AG04450 (cell line): ENCODE measurements at places on chromosomes 5 and 9.

GRCh38 chr9:103837940-103838339 is 256.2 kb upstream of the SMC2 start:
- DNase-seq, result no peak

DNA sequence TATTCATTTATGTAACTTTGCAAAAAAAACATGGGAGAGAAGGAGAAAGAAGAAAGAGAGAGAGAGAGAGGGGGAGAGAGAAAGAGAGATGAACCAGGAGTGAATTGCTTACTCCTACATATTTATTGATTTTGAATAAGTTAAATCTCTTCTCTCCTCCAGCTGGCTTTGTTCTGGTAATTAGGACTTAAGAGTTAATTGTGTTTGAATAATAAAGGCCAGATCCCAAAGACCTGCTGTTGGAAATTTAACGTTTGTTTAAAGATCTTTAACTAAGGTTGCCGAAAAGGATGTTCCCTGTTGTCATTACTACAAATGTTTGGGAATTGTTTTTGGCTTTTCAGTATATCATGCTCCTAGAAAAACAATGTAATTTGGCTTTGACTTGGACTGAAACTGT is 473.0 kb downstream of the TUSC1 start:
- no peak for DNase-seq

DNA sequence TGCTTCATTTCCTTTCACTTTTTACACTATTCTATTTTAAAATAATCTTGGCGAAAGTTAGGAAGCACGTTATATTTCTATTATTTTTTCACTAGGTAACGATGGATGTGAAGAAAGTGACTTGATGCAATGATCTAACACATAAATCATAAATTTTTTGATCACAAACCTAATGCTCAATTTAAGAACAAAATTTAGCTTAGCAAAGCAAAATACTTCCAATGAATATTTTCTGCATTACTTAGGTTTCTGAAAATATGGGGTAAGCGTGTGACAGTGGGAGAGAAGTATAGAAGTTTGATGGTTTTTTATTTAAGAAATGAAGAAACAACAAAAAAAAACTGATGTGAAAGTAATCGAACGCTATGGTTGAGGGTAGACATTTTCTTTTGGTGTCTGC is 1528.7 kb upstream of the CDH9 start:
- DNase-seq, result no peak

GRCh38 chr5:55230086-55230629 is 3.0 kb upstream of the MCIDAS start:
- no peak for DNase-seq

DNA sequence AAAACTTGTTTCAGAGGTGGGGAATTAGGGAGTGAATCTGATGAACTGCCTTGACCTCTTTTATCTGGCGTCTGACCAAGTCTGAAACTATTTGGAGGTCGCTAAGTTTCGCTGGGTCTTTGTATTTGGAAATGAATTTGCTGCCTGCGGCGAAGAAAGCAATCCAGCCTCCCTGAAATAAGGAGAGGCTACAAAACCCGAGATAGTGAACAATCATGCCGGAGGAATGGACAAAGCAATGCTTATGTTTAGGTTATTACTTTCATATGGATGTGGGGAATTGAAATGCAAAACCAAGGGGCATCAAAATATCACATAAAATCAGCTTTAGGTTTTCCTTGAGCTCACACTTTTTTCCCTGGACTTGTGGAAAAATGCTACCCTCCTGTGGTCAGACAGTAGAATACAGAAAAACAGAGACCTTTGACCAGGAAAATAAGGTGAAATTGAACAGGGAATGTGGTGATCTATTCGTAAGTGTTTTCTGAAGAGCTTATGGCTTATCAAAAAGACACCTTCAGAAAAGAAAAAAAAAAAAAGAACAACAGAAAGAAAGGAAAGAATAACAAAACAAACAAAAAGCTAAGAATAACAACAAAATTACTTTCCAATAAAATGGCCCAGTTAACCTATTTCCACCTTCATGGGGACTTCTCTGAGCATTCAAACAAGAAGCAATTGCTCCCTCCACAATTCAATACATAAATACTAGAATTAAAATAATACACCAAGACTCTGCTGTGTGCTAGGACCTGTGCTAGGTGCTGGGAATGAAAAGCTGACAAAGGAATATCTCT is 68.6 kb upstream of the DPYSL3 start:
- no peak for DNase-seq

GRCh38 chr5:159058716-159059636 is 40.7 kb downstream of the EBF1 start:
- DNase-seq, result no peak

- no peak for DNase-seq
Measured at GRCh38 chr5:98258939-98259338, 514.5 kb upstream of the RGMB start.

DNA sequence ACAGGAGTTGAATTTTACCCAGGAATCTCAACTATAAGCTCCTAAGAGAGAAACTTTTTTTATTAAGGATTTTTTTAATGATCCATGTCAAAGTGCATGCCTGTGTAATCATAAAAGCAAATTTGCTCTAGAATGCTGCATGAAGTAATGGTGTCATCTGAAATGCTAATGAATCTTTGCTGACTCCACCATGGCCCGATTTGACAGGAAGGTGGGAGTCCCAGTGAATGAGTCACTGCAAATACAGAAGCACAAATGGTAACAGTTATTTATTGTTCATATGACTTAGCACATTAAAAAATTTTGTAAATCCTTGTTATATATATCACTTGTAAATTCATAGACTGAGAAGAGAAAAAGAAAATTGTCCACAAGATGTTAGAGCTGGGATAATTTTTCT is 341.3 kb downstream of the RASEF start:
- DNase-seq, result no peak

GRCh38 chr9:121667890-121668289 is 16.5 kb downstream of the DAB2IP start:
- DNase-seq, result no peak

- DNase-seq, result no peak
Measured at GRCh38 chr9:130988905-130989304, 20.1 kb upstream of the LAMC3 start.

- no peak for DNase-seq
Measured at GRCh38 chr5:42811591-42812446, at the start of gene SELENOP. SELENOP (minus strand) TSS chr5:42811892; CDS start chr5:42808353, 3,539 bp downstream.

DNA sequence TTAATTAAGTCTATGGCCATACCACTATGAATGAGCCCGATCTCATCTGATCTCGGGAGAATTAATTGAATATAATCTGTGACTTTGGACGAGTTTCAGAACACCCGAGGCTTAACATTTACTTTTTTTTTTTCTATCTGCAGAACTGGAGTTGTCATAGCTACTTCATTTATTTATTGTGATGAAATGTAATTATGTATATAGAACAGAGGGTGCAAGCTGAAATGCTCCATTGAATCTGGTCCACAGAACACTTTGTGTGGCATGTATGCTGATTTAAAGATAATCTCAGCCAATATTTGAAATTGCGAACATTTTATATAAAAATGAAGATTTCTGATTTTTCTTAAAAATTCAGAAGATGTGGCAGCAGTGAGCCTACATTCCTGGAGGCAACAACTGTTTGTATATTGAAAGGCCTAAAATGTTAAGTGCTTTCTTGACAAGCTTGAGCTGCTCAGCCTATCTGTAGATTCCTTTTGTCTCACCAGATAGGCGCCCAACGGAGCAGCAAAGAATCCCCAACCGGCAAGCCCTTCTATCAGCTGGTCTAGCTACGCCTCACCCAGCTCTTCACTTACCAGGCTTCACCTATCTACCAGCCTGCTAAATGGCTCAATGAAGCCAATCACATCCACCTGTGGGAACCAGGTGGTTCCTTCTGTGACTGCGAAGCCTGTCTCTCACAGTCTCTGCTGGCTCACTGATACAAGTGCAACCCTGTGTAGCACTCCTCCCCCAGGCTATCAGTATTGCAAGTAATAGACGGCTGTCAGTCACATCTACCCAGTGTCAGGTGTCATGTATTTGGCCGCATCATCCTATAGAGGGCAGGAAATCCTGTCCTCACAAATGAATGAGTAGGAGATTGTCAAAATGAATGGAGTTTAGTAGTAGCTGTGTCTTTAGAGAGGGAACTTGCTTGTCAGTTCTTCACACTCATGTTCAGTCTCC is 170.6 kb upstream of the MRPS30 start:
- DNase-seq, result no peak

DNA sequence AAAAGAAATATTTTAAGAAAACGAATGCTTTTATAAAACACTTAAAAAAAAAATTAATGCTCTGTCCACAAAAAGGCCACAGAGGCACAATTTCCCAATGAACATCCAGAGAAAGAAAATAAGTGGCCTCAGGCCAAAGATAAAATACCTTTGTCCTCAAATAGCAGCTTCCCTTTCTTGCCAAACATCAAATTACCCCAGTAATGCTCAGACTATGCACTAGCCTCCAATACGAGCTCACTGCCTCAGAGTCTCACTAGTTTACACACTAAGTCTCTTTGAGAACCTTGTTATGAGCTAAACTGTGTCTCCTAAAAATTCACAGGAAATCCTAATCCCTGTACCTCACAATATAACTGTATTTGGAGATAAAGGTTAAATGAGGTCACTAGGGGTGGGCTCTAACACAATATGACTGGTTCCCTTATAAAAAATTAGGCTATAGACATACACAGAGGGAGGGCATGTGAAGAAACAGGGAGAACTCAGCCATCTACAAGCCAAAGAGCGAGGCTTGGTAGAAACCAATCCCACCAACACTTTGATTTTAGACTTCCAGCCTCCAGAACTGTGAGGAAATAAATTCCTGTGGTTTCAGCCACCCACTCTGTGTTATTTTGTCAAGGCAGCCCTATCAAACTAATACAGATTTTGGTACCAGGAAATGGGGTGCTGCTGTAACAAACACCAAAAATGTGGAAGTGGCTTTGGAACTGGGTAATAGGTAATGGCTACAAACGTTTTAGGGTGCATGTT is 4.4 kb downstream of the MPDZ start:
- DNase-seq, result no peak

DNA sequence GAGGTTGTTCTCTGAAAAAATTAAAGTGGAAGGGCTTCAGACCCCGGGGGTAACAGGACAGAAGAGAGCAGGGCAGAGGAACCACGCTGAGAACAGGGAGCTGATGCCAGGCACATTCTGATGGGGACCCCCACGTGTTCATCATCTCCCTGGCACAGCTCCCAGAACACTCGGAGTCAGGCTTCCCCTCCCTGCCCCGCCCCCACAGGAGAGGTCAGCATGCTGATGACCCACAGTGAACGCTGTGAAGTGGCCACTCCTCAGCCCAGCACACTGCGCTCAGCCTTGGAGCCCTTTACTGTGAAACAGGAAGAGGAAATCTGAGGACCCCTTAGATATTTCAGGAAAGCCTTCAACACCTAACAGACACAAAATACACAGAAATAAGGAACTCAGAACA is 16.4 kb downstream of the RETREG1 start:
- no peak for DNase-seq

DNA sequence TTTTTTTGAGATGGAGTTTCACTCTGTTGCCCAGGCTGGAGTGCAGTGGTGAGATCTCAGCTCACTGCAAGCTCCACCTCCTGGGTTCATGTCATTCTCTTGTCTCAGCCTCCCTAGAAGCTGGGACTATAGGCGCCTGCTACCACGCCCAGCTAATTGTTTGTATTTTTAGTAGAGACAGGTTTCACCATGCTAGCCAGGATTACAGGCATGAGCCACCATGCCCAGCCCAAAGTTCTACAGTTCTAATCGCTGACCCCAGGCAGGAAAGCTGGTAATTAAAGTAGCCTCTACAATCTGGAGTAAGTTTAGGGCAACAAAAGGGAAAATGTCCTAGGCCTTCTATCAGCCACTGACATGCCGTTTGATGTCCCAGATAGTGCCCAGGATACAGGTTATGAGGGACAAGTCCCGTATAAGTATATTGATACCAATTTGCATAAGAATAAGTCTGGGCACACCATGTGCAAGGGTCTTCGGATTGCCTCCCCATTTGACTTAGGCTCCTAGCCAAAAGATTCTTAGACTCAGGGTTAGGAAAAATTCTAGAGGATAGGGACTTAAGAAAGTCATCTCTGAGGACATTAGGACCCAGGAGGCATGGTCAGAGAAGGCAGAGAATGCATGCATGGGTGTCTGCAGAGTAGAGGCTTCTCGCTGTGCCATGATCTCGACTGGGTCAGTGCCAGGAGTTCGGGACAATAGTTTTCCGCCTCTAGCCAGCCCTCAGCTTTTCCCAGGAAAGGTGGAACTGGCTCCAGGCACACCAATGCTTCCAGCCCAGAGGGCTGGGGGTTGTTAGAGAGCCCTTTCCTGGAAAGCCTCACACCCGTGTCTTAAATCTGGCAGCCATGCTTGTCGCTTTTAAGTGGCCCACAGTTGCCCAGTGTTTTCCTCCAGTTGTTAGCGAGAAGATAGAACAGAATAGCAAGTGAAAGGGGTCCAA is 1111.1 kb downstream of the TAF11L14 start:
- no peak for DNase-seq

- no peak for DNase-seq
Measured at GRCh38 chr9:112249277-112249676, 74.2 kb upstream of the SUSD1 start.

GRCh38 chr5:177553671-177554429 is 513 bp downstream of the FAM193B start:
- DNase-seq, result no peak

GRCh38 chr9:130451509-130452388 is 7.0 kb downstream of the ASS1 start:
- DNase-seq, result peak; percentile 89

- DNase-seq, result no peak
Measured at GRCh38 chr9:117414906-117415331, at the start of gene ASTN2. ASTN2 (minus strand) TSS chr9:117415057; CDS start chr9:117414938, 119 bp downstream.

DNA sequence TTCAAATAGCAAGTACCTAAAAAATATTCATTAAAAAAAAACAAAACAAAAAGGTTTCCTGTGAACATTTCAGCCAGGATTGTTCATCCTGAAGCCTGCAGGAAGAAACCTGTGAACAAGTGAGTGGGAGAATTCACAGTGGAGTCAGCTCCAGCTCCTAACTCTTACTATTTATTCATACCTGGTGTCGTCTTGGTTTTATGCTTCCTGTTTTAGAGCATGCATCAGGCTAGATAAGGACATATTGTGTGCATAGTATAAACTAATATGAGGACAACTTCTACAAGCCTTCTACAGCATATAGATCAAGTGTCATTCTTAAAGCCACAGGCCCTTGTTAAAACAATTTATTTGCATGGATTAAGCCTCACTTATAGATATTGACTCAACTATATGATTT is 169.9 kb downstream of the EFNA5 start:
- no peak for DNase-seq

DNA sequence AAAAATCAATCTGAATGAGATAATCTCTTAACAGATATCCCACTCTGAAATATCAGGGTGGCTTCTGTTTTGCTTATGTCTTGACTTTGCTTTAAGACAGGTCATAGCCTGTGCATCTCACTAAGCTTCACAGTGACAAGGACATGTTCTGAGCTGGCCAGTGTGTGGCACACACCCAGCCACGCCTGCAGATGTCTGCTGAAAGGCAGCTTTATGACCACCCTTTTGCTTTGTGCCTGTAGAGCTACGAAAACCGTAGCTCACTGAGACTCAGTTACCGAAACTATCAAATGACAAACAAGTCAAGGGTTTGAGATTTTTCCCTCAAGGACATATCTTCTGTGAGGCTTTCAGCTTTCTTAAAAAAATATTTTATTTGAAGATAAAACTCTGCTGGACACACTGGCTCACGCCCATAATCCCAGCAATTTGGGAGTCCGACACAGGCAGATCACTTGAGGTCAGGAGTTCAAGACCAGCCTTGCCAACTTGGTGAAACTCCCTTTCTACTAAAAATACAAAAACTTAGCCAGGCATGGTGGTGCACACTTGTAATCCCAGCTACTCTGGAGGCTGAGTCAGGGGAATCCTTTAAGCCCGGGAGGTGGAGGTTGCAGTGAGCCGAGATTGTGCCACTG is 233.2 kb downstream of the SPATA31A1 start:
- DNase-seq, result no peak
